ENCODE measurements at places on chromosomes 1 and 21.

- DNase-seq: no peak
These were observed 989.0 kb downstream of the PLA2G4A start for GRCh38 chr1:187817782-187818181.

DNA sequence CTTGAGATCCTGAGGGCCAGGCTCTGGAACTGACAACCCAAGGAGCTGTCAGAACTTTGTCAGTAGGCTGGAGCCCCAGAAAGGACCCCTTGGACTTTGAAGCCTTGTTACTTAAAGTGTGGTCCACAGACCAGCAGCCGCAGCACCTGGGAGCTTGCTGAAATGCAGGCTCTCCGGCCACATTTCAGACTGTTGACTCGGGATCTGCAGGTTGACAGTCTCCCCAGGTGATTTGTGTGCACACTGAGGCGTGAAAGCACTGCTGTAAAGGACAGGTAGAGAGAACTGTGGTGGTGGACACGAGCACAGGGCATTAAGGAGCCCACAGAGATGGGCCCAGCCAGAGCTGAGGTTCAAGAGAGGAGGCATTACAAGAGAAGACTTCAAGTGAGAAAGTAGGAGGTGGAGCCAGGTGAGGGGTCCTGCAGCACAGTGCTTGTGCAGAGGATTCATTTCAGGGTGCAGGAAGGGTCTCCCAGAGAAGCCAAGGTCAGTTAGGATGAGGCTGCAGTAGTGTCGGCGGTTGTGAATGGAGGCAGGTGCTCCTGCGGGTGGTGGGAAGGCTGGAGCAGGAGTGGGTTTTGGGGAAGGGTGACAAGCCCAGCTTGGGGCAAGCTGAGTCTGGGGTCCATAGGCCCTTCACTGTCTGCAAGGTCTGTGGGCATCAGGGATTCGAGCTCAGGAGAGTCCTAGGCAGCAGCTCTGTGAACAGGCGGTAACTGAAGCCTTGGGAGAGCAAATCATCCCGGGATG, 4.6 kb downstream of the HYI start:
- DNase-seq: no peak

- DNase-seq: no peak
These were observed 131.2 kb downstream of the SLC45A1 start for GRCh38 chr1:8448911-8449661.

DNA sequence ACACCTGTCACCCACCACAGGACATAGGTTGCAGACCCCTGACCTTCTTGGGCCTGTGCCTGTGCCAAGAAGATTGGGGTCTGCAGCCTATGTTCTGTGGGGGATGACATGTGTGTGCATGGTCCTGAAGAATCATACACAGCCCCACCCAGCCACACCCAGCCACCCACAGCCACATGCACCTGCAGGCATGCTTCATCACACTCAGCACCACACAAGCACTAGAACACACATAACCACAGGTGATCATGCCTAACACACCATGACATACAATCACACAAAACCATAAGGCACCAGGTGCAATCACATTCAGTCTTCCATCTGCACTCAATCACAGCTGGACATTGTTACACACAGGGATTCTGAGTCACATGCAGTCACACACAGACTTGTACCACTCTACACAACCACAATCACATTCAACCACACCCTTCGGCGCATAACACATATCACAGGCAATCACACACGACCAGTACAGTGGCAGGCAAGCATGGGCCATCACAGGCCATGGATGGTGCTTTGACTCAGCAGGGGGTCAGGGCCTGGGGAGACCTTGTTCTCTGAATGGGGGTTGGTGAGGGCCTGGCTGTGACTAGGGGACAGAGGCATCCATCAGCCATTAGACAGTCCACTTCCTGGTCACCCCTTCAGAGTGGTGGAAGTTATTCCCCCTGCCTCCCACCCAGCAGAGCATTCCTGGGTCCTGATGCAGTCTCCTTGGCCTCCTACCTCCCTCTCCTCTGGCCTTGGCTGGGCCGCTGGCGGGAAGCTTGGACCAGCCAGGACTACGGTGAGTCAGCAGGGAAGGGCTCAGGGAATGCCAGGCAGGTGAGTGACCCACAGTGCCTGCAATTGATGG, 44.3 kb upstream of the EPS8L3 start:
- no peak for DNase-seq

All from stimulated activated CD8-positive, alpha-beta memory T cell treated with anti-CD3 and anti-CD28 coated beads, Interleukin-7, amount 100 ng/mL, for 24 hours (primary cell).